HuH-7.5 (cell line): ENCODE measurements at places on chromosomes 1 and 21.
A peak's percentile ranks its signal among the peaks of the same experiment; 100 is the strongest.

- no peak for DNase-seq
Measured at GRCh38 chr1:24297187-24297851, 21.8 kb upstream of the GRHL3 start.

DNA sequence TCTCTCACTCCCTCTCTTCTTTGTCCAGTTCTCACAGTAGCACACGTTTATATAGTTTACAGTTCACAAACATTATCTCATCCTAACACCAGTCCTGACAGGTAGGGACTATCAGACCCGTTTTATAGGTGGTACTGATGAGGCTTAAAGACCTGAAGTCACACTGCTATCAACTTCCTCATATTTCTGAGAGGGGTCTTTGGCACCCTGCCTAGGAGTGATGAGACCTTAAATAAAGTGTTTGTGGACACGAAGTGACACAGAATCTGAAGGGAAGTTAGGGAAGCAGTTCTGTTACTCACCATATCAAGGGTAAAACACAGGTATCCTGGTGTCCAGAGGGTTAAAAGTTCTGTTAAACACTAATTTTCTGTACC is 590 bp upstream of the TACSTD2 start:
- DNase-seq: no peak

DNA sequence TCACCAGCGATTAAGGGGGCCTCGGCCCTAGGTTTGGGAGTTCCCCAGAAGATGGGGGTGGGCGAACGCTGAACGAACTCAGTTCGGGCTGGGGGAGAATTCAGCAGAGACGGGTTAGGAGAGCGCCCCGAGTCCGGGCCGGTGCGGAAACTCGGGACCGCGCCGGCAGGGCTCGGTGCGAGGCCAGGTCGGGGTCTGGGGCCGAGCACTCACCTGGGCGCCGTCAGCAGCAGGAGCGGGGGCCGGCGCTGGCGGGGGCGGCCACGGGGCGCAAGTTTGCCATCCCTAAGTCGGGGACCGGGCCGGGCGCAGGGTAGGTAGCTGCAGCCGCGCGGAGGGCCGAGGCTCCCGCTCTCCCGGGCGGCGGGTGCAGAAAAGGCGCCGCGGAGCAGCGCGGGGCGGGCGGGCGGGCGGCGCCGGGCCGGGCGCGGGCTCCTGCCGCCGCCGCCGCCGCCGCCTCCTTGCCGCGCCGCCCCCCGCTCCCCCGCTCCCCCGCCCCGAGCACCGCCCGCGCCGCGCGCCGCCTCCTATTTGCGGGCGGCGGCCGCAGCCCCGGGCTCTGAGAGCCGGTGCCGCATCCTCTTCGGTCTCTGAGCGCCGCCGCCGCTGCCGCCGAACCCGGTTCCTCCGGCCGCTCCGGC is 349 bp downstream of the ADGRB2 start:
- no peak for DNase-seq

GRCh38 chr1:207804721-207805468 is 53.0 kb downstream of the CD46 start:
- DNase-seq: no peak

GRCh38 chr1:15214527-15214926 is 32.5 kb upstream of the FHAD1 start:
- DNase-seq: no peak

DNA sequence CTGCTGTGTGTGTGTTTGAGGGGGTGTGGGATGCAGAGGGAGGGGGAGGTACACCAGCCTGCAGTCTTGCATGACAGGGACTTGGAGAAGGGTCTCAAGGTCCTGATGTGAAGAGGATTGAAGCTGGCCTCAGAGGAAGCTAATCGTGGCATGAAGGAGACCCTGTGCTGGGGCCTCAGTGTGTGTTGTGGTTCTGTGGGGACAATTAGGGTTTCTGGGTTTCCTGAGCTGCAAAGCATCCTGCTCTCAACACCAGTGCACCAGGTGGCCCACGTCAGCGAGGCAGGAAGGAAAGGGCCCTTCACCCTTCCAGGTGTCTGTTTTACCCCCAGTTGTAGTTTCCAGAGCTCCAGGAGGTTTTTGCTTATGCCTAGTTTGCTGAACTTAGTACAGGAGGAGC is 52.8 kb downstream of the TENT5C start:
- no peak for DNase-seq

- DNase-seq: no peak
Measured at GRCh38 chr21:44765231-44766013, 36.2 kb downstream of the UBE2G2 start.

DNA sequence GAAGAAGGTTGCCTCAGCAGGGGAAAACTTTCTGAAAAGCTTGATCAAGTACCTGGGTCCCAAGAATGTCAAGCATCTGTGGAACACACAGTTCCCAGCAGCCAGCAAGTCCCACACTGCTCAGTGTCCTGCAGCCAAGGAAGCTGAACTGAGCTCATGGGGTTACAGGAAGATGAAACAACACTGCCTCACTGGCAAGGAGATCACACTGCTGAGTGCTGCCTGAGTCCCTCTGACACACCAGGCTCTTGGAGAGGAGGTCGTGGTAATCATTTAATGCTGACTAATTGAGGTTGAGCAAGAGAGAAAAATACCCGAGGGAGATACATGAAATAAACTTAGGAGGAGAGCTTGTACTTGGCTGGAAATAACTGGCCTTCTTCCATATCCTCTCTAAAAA is 75.2 kb downstream of the MPZL1 start:
- DNase-seq: no peak

GRCh38 chr1:55159571-55159970 is 55.6 kb downstream of the USP24 start:
- DNase-seq: no peak

GRCh38 chr1:2141025-2141424 is 53.5 kb downstream of the FAAP20 start:
- no peak for DNase-seq

DNA sequence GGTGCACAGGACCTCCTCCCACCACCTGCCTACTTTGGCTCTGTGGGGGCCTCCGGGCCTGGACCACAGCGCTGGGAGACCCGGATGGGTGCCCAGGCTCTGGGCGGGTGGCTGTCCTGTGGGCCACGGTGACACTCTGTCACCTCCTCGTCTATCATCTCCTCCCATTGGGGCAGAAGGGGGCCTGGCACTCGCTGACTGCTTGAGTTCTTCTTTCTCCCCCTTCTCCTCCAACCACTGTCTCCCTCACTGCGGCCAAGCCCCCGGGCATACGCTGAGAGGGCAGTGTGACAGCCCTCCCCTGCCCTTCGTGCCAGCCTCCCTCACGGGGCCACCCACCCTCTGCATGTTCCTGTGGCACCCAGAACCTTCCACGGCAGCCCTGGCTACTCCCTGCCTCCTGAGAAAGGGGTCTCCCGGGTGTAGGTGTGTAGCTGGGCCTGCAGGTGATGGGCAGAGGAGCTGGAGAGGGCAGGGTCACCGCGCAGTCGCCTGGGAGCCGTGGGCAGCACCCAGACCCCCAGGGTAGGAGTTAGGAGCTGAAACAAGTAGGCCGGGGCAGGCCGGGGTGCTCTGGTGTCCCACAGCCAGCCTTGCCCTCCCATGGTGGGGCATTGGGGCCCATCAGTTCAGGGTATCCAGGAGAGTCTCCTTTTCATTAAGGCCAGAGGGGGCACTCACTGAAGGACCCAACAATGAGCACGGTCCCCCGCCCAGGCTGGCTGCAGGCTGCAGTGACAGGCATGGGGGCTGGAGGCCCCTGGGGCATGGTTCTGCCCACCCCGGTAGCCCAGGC is 9.2 kb upstream of the ARF1 start:
- no peak for DNase-seq

- DNase-seq: no peak
Measured at GRCh38 chr21:29726044-29726443, 213.8 kb downstream of the GRIK1 start.

GRCh38 chr1:157132111-157132510 is 6.1 kb downstream of the ETV3 start:
- DNase-seq: no peak

DNA sequence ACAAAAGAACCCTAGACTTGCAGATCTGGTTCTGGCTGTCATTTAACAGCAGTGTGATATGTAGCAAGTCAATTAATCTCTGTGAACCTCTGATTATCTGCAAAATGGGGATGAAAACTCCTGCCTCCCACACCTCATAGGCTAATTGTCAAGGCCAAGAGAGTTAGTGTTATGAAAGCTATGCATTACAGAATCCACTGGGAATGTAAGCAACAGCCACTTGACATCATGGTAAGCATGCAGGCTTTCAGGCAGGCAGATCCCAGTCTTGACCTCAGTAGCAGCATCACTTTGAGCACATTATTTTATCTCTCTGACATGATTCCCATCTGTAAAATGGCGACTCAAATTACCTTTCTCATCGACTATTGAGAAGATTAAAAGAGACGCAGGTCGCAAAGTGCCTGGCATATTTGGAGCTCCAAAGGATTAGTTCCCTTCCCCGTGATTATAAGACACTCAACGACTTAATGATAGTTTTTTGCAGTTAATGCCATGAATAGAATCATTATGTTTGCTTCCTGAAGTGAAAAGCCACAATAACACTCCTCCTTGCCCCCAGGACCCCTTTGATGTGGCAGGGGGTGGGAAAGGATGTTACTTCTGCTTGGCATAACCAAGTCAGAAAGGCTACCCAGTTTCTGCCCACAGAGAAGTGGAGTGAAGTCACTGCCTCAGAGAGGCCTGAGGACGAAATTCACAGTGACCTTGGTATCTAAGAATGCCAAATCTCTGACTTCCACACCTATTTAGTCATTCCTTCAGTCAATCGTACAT is 273.0 kb upstream of the NFIA start:
- DNase-seq: no peak

GRCh38 chr1:187654635-187655034 is 825.9 kb downstream of the PLA2G4A start:
- DNase-seq: no peak

DNA sequence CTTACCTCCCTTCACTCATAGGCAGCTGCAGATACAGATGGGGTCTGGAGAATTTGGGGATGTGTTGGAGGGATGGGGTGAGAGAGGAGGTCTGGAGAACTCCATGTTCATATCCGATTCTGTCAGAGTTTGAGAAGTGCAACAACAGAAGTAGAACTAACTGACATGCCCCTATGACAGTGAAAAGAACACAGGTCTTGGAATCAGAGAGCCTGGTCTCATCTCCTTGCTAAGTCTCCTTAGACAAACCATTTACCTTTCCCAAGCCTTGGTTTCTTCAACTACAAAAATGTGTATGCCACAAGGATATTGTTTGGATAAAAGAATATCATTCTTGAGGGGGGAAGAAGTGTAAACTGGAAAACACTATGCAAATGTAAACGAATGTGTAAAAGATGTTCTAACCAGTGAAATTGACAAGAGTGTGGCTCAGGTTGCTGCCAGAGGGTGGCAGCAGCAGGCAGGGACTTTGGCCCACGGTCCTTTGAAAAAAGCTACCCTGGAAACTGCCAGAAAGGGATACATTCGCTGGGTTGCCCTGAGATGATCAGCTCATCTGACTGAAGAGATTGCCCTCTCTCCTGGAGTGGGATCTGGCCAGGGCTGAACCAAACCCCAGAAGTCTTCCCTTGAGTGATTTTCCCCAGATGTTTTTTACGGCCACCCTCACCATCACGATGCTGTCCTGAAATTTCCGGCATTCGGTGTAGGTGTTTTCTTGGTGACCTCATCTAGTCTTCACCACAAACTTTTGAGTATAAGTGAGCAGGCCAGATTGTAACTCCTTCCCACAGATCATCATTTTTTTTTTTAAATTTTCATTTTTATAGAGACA is 17.0 kb upstream of the CD2 start:
- DNase-seq: peak; percentile 78

GRCh38 chr1:152495066-152495675 is 15.4 kb upstream of the LCE5A start:
- no peak for DNase-seq

DNA sequence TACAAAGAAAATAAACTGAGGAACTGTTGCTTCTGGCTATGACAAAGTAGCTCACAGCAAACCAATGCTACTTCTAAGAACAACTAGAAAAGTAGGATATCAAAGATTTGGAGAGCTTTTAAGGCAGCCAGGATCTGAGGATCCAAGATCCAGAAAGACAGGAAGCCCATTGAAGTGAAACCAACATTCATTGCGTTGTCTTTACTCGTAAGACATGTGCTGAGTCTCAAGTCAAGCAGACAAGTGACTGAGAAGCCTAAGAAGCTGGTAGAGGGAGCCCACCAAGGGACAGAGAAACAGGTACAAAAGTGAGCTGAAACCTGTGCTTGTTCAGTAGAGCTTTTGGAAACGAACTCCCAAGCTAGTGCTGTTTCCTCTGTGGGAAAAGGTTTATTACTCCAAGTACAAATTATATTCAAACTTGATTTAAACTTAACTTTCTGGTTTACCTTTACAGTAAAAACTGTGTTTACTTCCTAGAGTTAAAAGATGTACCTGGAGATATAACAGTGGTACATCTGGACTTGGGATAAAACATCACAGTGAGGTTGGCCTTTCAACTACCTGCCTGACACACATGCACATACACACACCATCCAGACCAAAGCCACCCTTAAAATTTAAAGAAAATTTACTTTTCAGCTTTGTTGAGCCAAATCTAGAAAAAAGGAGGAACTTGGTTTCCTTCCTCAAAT is 41.2 kb downstream of the NME7 start:
- DNase-seq: no peak

DNA sequence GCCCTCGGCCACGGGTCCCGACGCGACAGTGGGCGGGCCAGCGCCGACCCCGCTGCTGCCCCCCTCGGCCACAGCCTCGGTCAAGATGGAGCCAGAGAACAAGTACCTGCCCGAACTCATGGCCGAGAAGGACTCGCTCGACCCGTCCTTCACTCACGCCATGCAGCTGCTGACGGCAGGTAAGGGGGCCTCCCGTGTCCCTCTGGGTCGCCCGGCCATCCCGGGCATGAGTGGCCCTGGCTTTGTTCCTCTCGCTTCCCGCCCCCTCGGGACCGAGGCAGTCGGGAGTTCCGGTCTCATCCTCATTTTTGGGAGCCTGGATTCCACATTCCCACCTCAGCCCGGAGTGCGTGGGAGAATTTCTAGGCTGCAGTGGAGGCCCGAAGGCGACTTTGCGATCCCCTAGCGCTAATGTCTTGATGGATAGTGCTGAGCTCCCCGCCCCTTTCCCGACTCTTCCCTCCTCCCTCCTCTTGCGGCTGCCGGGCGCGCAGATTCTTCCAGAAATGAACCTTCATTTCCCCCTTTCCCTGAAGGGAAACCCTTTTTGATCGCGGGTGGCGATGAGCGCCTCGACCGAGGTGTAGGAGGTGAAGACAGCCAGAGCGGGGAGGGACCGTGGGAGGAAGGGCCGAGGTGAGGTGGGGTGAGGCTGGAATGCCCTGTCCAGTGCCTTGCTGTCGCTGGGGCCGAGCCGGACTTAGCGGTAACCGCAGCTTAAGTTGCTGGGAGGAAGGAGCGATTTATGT is 705 bp downstream of the KHDRBS1 start:
- DNase-seq: peak; percentile 42
